ENCODE measurements at places on chromosomes 6 and 20.

- no peak for DNase-seq
Measured at GRCh38 chr20:60172346-60172984, 214.2 kb downstream of the CDH26 start.

- DNase-seq = peak; percentile 77
Measured at GRCh38 chr6:144149894-144150709, at the start of gene STX11. STX11 (plus strand) TSS chr6:144150517; CDS start chr6:144186628, 36,111 bp downstream.

DNA sequence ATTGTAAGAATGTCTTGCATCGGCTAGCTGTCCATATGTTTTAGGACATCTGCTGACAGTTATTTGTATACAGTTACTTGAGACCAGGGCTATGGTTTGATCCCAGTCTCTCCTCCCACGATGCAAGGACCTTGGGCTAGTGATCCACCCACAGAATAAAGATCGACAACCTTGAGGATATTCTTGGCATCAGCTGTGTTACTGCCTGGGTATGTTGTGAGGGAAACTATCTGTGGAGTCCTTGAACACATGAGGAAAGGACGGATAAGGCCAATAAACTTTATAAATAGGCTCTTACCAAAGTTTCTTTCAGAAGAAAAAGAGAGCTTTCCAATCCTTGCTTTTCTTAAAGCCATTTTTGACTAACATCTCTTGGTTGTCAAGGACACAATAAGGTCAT, 70.8 kb upstream of the HEY2 start:
- DNase-seq = no peak

GRCh38 chr20:11130554-11131166, 456.9 kb upstream of the JAG1 start:
- DNase-seq = no peak

- no peak for DNase-seq
Measured at GRCh38 chr6:70998148-70998547, 41.3 kb upstream of the B3GAT2 start.

GRCh38 chr6:142068416-142068815, 64.3 kb upstream of the GJE1 start:
- no peak for DNase-seq

DNA sequence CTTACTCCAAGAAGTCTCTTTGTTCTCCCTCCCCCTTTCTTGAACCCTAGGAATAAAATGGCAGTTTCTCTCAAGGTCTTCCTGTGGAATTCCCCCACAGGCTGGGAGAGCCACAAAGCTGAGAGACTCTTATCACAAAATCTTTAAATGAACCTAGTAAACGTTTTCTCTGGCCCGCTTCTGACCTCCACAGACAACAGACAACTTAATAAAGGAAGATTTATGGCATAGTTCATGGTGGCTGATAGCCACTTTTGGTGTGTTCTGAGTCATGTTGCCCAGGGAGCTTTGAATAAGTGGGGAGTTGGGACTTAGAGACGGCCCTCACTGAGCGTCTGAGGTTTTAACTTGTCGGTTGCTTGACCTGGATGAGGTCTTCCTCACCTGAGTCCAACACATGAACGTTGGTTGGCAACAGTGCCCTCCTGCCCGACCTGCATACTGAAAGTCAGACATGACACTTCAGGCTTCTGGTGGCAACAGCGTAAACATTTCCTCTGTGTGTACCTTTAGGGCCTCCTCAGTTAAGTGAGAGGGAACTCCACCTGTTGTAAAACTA, 124.1 kb downstream of the FOXO3 start:
- no peak for DNase-seq

DNA sequence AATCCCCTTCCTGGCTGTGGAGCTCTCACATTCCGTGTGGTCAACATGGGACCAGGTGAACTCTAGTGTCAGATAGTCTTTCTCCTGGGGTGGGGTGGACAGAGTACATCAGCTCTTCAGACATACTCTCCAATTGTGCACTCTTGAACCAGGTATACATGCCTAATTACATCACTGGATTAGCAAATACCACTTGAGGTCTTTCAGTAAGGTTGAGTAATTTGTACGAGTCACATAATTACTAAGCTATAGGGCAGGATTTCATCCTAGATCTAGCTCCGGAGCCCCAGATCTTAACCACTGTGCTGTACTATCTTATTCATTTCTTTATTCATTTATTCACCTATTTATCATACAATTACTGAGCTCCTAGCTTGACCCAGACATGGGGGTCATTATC, 821.3 kb downstream of the TFAP2A start:
- DNase-seq = no peak

- no peak for DNase-seq
Measured at GRCh38 chr6:53654745-53655240, 10.8 kb downstream of the KLHL31 start.

DNA sequence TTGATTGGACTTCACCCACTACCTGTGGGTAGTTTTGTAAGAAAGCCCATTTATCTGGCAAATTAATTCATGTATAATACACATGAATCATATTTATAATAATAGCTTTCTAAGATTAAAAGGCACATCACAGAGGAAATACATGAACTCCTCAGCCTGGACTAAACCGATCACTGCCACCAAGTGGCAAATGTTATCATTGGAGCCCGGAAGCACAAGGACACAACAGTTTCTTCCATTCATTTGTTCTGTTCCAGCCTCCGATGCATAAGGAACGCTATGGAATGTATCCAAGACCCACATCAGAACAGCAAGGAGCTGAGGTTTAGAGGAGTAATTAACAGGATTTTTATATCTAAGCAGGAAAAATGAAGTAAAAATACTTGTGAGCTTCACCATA, 13.9 kb upstream of the IPCEF1 start:
- DNase-seq = no peak

- DNase-seq = no peak
Measured at GRCh38 chr6:143169440-143169839, 108.8 kb downstream of the AIG1 start.

- DNase-seq = no peak
Measured at GRCh38 chr6:2890976-2891767, 11.9 kb downstream of the SERPINB9 start.

Measured in bone marrow (tissue), 2 donors.